ENCODE measurements at places on chromosomes 12 and 14.
A peak's percentile ranks its signal among the peaks of the same experiment; 100 is the strongest.

- no peak for DNase-seq
Observed at GRCh38 chr12:28794211-28794610, 354.9 kb upstream of the FAR2 start.

DNA sequence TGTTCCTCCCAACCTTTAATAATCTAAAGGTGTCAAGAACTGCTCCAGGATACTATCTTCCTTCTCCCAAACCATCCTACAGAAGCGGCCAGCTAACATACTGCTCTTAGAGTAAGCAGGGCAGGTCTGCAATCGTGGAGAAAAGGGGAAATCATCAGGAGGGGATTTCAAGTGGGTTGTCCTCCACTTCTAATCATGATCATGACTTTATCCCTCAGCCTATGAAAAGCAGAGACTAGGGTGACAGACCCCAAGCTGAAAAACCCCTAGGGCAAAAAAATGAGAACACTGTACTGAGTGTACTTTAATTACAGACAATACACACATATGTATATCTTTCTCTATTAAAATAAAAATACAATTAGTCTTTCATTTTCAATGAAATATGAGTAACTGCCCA lies 13.9 kb downstream of the DUSP16 start:
- no peak for DNase-seq

DNA sequence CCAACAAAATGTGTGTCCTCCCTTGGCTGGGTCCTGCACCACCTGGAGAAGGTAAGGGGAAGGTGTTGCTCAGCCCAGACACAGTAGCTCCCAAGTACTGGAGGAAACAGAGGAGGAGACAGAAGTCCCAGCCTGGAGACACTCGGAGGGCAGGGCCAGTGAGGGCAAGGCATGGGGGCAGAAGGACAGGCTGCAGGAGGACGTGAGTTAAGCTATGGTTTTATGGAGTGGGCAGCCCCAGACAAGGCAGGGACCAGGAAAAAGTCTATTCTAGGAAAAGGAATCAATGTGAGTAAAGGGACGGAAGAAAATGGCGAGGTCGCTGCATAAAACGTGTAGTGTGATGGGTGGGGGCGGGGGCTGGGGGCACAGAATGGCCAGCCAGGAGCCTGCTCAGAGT lies 210.1 kb upstream of the DIO3 start:
- no peak for DNase-seq

GRCh38 chr14:104284107-104284592 lies 145.8 kb downstream of the KIF26A start:
- DNase-seq: no peak

DNA sequence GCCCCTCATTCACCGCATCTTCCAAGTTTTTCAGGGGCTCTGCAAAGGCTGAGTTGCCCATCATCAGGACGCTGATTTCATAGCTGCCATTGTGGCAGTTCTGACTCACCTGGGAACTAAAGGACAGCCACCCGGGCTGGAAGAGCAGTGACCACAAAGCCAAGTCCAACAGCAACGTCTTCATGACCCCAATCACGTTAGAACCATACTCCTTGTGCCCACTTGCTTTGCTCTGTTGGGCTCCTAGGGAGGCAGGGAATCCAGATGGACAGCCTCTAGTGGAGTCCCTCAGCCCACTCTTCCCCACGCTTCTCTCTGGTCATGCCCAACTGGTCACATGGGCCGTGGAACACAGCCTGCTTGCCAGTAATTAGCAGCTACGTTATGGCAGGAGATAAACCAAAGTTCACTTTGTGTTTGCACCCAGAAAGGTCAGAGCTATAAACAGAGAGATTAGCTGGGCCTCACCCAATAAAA lies at the start of gene GUCY2C:
Gene GUCY2C (minus strand): TSS at position 335 of the 477 bp plus-strand sequence. CDS start 151 bp downstream, at position 184.
- no peak for DNase-seq

DNA sequence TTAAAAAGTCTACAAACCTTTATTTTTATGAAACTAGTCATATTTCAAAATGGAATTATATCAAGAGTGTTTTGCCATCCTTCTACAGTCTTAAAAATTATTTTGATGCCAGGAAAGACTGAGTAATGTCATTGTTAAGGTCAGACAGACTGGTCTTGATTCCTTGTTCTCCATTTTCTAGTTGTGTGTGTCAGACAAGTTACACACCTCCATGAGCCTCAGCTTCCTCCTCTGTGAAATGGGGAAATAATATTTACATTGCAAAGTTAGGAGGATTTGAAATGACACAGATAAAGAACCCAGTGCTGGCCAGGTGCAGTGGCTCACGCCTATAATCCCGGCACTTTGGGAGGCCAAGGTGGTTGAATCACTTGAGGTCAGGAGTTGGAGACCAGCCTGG lies 47.4 kb upstream of the ELK3 start:
- no peak for DNase-seq

DNA sequence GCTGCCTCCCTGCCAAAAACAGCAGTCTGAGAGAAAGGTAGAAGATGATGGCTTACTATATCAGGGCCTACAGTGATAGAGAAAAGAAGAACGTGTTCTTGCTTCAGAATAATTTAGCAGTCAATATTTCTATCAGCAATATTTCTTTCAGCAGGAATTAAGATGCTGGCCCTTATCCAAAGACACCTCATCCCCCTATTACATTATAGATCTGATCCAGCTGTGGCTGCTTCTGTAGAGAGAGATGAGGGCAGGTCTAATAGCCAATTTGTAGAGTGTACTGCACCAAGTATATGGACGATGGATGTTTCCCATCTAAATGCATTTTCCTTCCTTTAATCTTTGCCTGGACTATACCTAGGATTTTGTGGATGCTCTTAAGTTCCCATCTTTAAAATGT lies 451.7 kb downstream of the NPAS3 start:
- no peak for DNase-seq

GRCh38 chr14:66163023-66163422 lies 323.1 kb upstream of the CCDC196 start:
- no peak for DNase-seq

- no peak for DNase-seq
Observed at GRCh38 chr12:124520265-124520701, 47.1 kb downstream of the NCOR2 start.

DNA sequence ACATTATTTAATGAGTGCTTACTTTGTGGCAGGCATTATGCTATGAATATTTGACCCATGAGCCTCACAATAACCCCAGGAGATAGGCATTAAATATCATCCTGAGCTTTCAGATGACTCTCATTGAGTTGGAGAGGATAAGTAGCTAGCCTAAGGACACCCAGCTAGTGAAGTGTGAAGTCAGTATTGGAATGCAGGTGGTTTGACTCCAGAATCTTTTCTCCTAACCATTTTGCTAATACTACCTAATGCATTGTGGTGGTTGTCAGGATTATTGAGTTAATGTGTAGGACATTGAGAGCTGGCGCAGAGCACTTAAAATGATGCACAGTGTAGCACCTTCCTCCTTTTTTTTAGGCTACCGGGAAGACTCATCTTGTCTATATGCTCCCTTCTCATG lies 3.8 kb upstream of the CDKL1 start:
- no peak for DNase-seq

DNA sequence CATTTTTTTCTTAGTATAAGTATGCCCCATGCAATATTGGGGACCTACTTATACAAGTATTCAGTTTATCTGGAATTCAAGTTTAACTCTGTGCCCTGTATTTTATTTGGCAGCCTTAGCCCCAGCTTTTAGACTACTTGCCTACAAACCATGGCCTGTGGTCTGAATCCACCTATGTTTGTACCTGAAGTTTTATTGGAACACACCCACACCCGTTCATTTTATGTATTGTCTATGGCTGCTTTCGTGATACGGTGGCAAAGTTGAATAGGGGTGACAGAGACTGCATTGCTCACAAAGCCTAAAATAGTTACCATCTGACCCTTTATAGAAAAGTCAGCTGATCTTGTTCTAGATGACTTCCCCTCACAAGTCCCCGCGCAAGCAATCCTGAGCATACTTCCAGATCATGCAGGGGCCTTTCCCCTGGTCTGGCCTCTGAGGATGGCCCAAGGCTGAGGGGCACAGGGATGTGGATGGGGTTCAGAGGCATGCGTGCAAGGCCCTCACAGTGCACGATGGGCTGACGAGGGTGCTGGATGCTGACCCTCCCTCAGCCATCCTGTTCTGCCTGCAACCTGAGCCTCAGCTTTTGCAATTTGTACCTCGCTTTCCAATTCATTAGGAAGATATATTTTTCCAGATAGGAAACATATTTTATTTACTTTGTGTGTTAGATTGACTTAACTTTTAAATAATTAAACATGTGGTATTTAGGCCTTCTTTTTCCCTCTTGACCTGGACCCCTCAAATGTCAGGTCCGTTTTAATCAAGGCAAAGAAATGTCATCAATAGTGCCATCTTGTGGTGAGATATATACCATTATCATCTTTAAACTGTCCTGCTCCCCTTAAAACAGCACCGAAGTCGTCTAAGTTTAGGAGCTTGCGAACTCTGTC lies 527.3 kb upstream of the CCDC196 start:
- no peak for DNase-seq

- no peak for DNase-seq
Observed at GRCh38 chr14:88559852-88560251, 3.0 kb upstream of the ZC3H14 start.

DNA sequence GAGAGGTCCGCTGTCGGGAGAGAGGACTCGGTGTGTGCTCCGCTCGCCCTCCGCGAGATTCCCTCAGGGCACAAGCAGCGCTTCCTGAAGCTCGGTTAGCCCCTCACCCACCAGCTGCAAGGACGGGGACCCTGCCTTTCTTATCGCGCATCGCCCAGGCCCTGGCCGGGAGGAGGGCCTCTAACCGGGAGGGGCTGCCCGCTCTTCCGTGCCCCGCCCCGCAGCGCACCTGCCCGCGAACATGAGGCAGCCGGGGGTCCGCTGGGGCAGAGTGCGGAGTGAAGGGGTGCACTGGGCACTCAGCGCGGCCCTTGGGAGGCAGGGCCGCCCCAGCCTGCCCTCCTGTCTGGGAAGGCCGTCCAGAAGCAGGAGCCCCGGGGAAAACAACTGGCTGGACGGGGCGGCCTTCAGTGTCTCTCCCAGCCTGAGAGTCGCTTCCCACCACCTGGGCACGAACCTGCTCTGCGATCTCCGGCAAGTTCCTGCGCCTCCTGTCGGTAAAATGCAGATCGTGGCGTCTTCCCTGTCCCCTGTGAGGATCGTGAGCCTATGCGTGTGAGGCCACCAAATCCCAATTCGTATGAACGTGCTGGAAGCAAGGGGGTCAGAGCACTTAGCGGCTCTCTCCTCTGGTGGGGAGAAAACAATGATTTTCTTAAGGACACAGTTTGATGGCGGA lies 28.0 kb upstream of the ADIPOR2 start:
- DNase-seq: no peak

DNA sequence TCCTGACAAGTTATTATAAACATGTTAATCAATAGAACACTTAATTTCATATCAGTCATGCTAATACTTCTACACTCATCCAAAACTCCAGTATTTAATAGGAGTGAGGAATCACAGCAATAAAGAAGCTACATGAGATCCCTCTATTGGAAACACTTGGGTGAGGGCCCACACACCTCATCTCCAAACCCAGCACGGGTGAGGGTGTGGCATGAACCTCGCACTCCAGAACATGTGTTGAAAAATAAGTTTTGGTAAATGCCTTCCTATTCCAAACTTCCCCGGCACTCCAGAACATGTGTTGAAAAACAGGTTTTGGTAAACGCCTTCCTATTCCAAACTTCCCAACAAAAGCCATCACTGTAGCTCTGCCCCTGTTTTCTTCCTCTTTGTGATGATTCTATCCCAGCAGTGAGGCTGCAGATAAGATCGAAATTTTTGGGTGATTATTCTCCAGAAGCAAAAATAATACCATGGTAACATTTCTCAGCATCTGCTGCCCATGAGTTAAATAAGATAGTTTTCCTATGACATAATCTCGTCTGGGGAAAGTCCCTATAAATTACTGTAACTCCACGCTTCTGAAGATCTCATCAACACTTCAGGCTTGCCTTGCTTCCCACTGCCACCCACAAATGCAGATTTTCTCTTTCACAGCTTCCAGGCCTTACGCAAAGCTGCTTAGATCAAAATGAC lies 24.4 kb upstream of the PTPRB start:
- DNase-seq: peak; percentile 74

DNA sequence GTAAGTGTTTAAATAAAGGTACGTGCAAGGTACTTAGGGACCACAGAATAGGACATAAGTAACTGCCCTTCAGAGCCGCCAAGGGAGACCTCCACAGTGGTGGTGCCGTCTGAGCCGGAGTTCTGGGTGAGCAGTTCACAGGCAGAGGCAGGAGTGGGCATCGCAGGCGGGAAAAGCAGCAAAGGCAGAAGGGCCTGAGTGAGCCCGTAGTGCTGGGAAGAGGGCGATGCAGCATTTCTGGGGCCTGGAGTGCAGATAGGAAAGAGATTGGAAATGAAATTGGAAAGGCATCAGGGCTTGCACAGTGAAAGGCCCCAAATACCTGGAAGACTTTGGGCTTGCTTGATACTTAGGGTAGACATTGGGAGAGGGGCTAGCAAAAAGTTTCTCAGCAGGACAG lies 32.9 kb downstream of the EVL start:
- no peak for DNase-seq
